LoVo (cell line): ENCODE measurements at places on chromosomes 6 and 20.

- no peak for DNase-seq
These were observed 10.4 kb upstream of the TRIB3 start for GRCh38 chr20:370151-370600.

GRCh38 chr6:31882344-31882743 is 3.5 kb upstream of the SLC44A4 start:
- no peak for DNase-seq

DNA sequence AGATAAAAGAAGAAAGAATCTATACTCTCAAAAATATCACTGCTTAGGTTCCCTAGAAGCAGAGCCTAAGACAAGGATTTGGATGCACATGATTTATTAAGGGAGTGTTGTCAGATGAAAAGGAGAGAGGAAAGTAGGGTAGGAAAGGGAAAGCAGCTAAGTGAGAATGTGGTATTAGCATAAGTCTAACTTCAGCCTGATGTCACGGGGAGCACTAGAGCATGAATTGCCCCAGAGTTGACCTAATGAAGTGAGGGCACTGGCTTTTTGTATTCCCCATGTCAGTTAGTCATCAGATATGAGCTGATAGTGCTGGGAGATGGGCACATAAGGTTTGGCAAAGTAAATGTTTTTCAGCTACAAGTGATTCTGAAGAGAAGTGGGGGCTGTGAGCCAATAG is 129.0 kb upstream of the THEMIS start:
- DNase-seq = no peak

DNA sequence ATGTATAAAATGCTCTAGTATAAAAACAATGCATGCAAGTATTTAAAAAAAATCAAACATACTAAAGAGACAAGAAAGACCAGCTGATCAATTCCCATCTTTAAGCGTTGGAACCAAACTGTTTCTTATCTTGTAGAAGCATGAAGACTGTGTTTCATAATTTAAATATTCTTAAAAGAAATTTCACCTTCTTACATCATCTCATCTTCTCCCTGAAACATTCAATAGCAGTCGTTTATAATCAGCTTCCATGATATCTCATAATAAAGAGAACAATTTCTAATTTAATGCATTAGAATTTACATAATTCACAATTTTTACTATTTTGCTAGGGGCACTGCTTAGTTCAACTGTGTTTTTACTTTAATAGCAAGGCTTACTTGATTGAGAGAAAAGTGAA is 468.1 kb upstream of the MARCKS start:
- DNase-seq = no peak

GRCh38 chr6:157673596-157673995 is 149.4 kb upstream of the SNX9 start:
- DNase-seq = no peak

- DNase-seq = no peak
These were observed 3.6 kb upstream of the HINT3 start for GRCh38 chr6:125952764-125953501.

DNA sequence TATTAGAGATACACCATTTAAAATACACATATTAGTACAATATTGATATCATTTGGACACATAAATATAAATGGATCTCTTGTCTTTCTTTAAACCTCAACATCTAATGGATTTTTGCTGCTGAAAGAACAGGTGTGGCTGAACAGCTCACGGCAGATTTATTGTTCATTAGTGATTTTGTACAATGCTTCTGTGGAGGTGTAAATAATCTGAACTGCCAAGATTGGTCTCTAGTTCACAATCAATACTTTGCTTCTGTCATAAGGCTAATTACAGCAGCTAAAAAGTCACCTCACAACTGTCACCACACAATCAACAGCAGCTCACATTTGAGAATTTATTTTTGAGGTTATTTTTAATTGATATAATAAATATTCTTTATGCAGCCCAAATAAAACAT is 162.0 kb upstream of the SIM1 start:
- DNase-seq = no peak

- no peak for DNase-seq
These were observed 702.1 kb downstream of the RFPL4B start for GRCh38 chr6:113049190-113049589.

GRCh38 chr20:19775353-19776253 is 17.5 kb downstream of the RIN2 start:
- DNase-seq = peak; percentile 67

- no peak for DNase-seq
These were observed 57.9 kb downstream of the HLA-A start for GRCh38 chr6:30000156-30000791.

DNA sequence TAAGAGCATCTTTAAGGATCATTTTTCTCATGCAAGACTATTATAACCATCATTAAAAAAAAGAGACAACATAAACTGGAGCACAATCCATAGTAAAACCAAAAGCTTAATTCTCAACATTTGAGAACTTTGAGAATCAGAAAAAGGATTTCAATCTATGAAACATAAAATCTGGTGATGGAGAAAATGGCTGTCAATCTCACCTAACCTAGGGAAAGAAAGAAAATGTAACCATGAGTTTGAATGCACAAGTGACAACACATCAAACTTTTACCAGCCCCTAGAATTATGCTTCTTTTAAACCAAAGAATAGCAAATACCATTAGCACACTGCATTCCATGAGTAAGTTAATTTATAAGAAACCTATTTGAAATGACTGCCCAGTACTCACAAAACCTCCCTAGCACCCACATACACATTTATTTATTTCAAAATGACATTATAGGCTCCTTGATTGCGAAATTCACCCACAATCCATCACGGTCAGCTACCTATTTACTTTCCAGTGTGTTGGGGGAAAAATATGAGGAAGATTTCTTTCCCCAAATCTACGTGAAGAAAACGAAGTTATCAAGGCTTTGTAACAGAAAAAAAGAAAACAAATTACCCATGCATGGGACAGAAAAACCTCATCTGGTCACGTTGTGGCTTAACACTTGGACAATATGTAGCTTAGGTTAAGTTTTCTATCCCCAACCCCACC is 828 bp downstream of the ASCC3 start:
- DNase-seq = peak; percentile 1

DNA sequence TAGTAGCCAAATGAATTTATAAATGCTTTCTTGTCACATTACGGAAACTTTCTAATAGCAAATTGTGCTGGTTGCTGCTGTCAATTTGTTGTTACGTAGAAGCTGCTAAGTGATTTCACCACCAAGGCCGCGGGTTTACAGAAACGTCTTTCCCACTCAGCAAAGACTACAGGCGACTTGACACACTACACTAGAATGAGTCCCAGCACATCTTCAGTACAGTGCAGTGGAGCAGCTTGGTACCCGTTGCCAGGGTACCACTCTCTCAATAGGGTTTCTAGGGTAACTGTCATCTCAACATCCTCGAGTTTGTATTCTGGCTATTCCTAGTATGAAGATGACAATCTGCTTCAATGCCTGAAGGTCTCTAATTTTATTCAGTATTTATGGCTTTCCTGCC is 22.7 kb upstream of the ZDHHC14 start:
- DNase-seq = no peak

- no peak for DNase-seq
These were observed 260.0 kb upstream of the CDYL start for GRCh38 chr6:4516206-4516605.

DNA sequence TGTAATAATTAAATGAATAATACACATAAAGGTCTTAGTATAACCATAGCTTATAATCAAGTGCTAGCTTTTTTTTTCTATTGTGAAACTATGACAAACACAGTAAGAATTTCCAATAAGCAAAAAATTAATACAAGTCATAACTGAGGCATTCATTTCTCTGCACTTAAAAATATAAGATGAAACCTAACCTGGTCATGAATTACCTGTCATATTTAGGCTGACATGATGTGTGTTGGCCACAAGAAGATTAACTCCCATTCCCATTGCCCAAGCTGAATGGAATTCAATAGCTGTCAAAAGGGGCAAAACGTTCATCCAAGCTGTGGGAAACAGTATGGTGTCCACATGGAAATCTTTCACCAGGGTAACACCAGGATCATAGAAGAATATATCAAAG is 5.4 kb downstream of the VNN2 start:
- no peak for DNase-seq

GRCh38 chr20:46122516-46123481 is 4.7 kb downstream of the CD40 start:
- DNase-seq = no peak

- no peak for DNase-seq
These were observed 27.9 kb upstream of the PLCB4 start for GRCh38 chr20:9040863-9041524.

DNA sequence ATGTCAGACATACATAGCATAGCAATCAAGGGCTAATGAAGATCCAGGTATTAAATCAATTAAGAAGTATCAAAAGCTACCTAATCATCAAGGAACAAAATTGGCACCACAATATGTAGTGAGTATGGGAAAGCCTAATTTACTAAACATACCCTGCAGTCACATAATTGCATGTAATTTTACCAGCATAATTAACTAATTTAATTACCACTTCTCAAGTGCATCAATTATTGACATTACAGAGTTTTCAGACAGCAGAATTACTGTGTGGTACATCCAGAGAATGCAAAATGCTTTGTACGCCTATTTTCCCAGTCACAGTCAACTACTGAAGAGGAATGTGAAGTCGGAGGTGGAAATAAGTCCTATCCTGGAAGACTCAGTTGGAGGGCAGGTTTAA is 279.0 kb upstream of the ID4 start:
- DNase-seq = no peak

- DNase-seq = no peak
These were observed 114.1 kb upstream of the ESR1 start for GRCh38 chr6:151693366-151693765.

DNA sequence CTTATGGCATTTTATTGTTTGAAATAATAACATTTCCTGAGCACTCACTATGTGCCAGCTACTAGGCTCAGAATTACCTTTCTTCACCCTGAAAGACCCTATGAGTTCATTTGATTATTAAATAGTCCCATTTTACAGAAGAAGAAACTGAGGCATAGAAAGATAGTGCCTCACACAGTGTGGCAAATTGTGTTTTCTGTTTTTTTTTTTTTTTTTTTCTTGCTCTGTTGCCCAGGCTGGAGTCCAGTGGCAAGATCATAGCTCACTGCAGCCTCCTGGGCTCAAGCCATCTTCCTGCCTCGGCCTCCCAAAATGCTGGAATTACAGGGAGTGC is 59.7 kb upstream of the PTPN1 start:
- no peak for DNase-seq

DNA sequence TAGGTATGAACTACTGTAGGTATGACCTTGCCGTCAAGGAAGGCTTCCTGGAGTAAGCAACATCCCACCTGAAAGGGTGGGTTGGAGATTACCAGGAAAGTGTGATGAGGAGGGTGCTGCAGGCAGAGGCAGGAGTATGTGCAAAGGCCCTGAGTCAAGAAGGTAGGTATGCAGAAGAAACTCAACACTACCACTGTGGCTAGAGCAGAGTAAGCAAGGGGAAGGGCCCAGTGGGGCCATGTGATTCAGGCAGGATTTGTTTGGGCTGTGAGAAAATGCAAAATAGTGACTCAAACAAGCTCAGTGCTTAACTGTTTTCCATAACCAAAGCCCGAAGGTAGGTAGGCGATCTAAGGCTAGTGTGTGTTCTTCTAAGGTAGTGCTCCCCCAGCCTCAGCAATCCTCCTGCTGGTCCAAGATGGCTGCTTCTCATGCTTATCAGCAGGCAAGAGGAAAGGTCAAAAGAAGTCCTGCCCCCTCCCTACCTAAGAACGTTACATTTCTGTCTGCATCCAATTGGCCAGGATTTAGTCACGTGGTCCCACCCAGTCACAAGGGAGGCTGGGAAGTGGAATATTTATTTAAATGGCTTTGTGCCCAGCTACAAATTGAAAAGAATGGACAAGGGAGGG is 36.2 kb upstream of the HMGA1 start:
- DNase-seq = no peak

GRCh38 chr6:117491916-117492315 is 9.4 kb downstream of the DCBLD1 start:
- DNase-seq = no peak

- no peak for DNase-seq
These were observed 96.0 kb downstream of the INSM1 start for GRCh38 chr20:20463933-20464374.

- no peak for DNase-seq
These were observed 91.7 kb downstream of the JARID2 start for GRCh38 chr6:15337582-15337981.

- DNase-seq = peak; percentile 27
These were observed 417 bp downstream of the VAPB start for GRCh38 chr20:58389324-58389967.

- peak; percentile 58 for DNase-seq
These were observed 291.9 kb upstream of the PRDM1 start for GRCh38 chr6:105794239-105794638.

DNA sequence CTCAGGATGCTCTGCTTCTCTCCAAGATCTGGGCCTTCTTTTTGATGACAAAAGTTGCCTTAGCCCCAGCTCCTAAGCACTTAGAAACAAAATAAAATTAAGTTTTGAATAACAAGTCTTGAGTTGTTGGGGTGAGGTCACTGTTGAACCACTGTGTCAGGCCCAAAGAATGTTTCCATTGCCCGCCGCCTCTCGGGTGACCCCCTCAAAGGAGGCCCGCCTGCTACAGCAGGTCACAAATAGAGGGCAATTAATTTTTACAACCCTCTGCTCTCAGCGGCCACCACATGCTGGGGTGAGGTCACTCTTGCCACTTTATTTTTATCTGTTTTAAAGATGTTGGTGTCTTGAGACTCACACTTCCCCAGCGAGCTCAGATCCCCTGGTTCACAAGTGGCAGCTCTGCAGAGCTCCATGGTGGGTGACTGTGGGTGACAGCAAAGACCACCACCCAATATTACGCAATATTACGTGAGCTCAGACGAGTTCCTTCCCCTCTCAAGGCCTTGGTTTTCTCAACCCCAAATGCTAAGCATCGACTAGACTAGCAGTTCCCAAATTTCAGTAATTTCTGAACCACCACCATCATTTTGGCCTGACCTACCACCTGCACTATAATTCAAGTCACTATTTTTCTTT is 247.7 kb upstream of the PMEPA1 start:
- no peak for DNase-seq

DNA sequence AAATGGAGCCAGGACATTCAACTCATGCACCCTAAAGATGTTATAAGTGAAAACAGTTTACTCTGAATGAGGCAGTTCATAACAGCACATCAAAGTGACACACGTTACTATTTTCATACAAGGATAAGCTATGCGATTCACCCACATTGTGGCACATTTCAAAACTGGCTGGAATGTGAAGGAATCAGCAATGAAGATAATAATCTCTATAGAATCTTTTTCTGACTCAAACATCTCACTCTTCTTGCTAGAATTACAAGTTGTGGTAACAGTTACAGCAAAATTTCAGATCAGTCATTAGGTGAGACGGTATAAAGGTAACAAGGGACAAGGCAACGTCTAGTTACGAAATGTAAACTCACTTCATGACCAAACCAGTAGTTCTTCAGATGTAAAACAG is 17.5 kb downstream of the TMEM244 start:
- DNase-seq = no peak

GRCh38 chr6:138667408-138667807 is 106.2 kb upstream of the CCDC28A start:
- DNase-seq = no peak

- no peak for DNase-seq
These were observed 40.5 kb downstream of the FAM110A start for GRCh38 chr20:873875-874607.
